Activated T-helper 9 cell treated with anti-CD3 and anti-CD28 coated beads, Interleukin-2, amount 50 U/mL, for 16 hours (primary cell): ENCODE measurements at places on chromosomes 5 and 9.

GRCh38 chr9:128499920-128500319 lies 4.6 kb upstream of the GLE1 start:
- no peak for DNase-seq

DNA sequence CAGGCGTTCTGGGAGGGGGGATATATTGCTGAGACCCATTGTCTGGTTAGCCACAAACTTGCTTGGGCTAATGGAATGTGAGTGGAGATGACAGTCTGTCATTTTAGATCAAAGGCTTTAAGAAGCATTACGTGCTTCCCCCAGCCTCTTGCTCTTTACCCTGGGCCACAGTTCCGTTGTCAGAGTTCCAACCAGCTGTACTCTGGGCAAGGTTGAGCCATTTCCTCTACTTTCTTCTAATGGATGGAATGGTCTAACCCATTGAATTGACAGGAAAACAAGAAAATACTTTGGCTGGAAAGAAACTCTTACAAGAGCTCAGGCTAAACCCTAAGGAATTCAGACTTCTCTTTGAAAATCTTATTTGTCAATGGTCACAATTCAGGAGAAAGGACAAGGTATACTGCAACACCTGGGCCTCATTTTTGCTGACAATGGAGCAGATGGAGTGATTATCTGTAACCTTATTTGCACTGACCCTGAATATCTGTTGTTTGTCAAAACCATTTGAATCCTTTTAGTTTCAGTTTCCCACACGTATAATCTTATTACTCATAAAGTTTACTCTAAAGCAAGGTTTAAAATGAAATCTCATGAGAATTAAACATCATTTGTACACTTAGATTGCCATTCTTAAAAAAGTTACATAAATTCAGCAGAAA lies 231.4 kb downstream of the PDE4D start:
- DNase-seq: no peak

- no peak for DNase-seq
Measured at GRCh38 chr9:26814799-26815198, 77.8 kb downstream of the CAAP1 start.

DNA sequence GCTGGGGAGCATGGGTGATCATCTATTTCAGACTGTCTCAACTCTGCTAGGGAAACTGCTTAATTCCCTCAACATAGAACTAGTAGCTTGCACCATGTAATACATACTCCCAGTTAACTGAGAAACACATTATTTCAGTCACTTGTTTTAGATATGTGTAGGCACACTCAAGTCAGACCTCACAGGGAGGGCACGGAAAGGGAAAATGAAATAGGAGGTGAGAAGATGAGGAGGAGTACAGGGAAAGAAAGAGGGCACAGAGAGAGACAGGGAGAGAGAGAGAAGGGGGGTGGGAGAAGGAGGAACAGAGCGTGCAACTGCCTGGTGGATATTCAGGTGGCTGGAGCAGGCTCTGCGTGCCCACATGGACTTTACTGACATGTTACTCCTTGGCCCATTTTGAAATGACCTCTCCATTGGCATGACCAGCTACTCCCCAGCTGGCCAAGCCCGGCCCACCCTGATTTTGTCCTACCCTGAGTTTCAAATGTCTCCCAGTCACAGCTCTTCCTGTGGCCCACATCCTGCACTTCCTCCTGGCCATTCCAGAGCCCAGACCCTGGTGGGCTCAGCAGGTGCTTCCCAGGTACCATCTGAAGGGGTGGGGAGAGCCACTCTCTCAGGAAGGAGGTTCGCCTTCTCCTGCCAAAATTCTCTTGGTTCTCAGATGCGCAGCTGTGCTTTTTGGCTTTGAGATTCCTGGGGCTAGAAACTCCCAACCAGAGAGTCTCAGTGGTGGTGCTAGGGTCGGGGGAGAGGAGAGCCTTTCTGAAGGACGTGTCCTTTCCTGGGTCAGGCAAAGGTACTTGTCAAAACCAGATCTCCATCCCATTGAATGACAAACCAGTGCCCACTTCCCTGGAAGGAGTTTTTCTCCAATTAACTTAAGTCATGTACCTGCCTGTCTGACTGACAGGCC lies 229.4 kb downstream of the FSTL4 start:
- no peak for DNase-seq

- no peak for DNase-seq
Measured at GRCh38 chr5:58486290-58486689, 4.9 kb upstream of the GAPT start.

DNA sequence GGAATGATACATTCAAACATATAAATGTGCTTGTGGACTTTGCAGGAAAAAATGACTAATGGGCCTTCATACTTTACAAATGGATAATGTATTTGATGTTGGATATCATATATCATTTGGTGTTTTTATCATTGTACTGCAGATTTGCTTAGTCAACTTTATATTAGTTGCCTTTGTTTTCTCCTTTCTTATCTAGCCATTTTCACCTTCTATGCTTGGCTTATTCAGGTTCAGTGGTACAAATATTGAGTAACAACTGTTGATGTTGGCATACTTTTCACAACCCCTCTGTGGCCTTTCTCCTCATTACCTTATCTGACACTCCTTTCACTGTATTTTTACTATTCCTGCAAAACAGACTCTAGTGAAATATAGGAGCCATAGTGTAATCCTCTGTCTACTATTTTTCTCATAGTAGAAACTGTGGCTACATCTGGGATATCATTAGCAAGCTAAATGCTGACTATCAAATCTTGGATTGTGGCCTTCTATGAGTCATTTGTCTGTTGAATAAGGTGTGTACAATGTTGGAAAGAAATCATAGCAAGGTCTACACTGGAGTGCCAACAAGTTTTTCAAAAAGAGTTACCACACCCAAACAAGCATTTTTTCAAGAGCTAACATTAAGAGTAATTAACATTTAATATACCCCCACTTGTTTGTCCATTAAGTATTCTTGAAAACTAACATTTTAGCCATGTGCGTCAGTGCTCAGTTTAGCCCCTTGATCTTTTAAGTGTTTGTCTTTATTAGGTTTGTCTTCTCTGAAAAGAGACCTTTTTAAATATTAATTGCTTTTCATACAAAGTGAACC lies 330.1 kb downstream of the ADGRV1 start:
- DNase-seq: no peak

DNA sequence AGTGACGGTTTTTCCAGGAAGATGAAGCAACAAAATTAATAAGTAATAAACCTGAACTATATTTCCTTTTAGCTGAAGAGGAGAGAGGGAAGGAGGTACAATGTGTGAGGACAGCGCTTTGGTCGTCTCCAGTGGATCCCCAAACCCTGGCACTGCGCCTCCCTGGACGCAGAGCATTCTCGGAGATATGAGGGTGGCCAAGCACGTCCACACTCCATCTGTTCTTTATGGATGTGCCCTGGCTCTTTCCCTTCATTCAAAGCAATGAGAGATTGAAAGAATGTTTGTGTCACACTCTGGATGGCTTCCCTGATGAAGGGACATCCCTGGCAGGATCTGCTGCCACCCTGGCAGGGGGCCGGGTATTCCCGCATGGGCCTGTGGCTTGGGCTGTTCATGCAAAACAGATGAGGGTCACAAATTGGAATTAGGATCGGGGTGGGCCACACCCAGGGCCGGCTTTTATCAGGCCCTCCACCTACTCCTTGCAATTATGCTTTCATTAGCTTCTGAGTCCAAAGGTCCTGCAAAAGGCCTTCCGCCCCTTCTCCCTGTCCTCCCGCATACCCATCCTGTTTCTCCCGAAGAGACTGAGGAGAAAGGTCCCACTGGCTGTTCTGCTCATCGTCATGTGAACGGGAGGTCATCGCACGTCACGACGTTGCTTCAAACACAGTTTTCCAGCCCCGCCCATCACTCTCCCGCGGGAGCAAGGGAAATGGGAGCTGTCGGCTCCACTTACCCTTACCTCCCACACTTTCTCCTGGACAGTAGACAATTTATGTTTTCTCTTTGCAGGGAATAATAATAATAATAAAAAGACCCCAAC lies 286.1 kb upstream of the IRX4 start:
- DNase-seq: no peak

GRCh38 chr5:102796009-102796408 lies 40.9 kb downstream of the PAM start:
- DNase-seq: no peak

GRCh38 chr9:3817208-3817607 lies 291.4 kb upstream of the RFX3 start:
- no peak for DNase-seq

GRCh38 chr5:5615569-5615968 lies 193.1 kb downstream of the ICE1 start:
- DNase-seq: no peak

DNA sequence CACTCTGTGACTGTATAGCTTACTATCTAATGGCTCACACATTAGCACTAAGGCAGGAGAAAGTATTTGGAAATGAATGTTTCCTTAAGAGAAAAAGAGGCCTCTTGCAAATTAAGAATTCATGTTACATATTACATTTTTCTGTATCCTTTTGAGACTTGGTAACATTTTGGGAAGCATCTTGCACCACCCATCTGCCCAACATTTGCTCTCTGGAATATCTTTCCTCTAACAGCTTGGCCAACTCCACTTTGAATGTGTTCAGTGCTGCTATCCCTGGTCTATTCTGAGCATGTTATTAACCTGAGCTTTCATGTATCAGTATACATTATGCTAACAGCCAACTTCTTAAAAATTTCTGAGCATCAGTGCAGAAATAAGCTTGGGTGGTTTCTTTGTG lies 27.2 kb downstream of the MFAP3 start:
- no peak for DNase-seq
